Fibroblast of skin of abdomen (primary cell): ENCODE measurements at places on chromosomes 13 and 19.

GRCh38 chr13:24209138-24209537, 48.6 kb downstream of the SPATA13 start:
- DNase-seq = no peak

DNA sequence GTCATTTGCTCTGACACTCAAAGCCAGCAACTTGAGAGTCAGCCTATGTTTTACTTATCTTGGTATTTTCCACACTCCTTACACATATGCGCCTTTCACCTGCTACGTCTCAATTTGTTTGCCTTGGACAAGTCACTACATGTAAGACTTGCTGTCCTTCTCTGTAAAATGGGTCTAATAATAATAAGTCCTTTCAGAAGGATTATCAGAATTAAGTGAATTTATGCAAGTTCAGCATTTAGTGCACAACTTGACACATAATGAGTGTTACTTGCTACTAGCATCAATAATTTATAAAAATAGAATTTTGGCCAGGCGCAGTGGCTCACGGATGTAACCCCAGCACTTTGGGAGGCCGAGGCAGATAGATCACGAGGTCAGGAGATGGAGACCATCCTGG, 71.1 kb upstream of the UBL3 start:
- DNase-seq = no peak

DNA sequence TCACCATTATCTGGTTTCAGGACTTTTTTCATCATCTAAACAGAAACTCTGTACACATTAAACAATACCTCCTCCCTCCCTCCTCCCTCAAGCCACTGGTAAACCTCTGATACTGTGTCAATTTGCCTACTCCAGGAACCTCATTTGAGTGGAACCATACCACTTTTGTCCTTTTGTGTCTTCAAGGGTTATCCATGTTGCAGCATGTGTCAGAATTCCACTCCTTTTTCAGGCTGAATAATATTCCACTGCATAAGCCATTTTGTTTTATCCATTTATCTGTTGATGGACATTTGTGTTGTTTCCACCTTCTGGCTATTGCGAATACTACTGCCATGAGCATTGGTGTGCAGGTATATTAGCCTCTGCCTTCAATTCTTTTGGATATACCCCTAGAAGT, 27.5 kb downstream of the TGDS start:
- DNase-seq = no peak

DNA sequence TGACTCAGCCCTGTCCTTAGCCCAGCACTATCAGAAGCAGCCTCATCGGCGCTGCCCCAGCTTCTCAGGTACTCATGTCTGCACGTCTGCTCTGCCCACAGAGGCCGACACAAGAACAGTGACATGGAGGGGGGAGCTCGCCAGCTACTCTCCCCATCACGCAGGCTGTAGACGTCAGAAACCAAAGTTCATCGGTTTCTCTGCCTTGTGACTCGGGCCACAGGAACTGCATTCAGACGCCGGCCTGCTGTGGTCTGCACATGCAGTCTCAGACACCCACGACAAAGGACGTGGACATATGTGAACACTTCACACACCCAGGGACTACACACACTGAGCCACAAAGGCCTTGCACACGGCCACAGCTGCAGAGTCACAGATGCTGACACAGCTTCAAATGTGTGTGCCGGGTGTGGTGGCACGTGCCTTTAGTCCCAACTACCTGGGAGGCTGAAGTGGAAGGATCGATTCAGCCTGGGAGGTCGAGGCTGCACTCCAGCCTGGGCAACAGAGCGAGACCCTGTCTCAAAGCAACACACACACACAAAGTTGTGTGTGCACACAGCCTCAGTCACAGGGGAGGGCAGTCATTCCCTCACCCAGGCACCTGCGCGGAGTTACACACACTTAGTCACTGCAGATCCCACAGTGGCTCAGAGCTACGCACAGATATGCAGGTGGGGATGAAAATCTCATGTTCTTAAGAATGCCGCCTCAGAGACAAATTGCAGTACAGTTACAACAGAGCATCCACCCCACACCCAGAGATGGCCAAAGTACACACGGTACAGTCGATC, 4.9 kb upstream of the ZFP36 start:
- DNase-seq = peak; percentile 52

DNA sequence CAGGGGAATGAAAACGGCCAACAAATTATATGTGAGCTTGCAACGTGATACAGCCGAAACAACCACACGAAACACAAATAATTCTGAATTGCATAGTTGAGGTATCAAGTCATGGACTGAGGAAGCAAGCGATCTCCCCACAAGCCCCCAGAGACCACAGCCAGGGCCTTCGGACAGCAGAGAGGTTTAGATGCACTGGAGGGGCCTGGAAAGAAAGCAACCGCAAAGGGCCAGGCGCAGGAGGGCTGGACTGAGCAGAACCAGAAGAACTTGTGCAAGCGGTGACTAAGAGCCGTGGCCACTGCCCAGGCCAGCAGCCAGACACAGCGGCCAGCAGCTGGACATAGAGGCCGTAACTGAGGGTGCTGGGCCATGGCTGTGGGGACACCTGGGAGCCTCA, 131.4 kb downstream of the TNFRSF19 start:
- DNase-seq = peak; percentile 87

GRCh38 chr19:47430041-47430802, 10.9 kb upstream of the MEIS3 start:
- DNase-seq = peak; percentile 60

GRCh38 chr19:3336680-3337523, 29.5 kb upstream of the NFIC start:
- DNase-seq = no peak

DNA sequence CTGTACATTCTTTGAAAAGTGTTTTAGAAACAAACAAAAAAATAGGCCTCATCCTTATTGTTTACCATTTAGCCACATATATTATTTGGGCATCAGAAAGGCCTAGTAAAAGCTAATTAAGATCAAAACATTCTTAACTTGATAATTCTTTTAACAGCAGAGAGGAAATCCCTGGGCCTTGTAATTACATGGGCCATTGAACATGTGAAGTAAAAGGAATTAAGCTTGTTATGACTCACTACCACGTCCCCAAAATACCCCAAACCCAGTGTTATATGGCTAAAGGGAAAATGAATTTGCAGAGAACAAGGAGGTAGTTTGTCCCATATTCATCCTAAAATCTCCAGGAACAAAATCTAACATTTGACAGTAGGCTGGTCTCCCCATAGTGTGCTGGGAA, 439.8 kb downstream of the ITGBL1 start:
- no peak for DNase-seq

DNA sequence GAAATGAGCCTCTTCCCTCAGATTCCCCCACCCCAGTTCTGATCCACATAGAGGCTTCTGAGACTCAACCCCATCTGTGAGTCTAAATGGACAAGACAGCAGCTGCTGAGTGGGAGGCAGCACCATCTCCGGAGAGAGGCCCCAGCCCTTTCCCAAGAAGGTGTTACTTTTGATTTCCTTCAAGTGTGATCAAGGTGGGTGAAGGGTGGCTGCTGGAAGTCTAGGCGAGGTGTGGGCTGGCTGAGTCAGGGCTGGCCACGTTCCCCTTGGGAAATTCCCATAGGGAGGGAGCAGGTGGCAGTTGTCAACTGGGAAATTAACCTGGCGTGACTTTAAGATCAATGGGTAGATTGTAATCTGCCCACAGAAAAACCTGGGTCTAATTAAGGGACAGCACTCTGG, 148.0 kb downstream of the FOXO1 start:
- no peak for DNase-seq

GRCh38 chr19:435056-435706, 25.7 kb downstream of the SHC2 start:
- DNase-seq = no peak

DNA sequence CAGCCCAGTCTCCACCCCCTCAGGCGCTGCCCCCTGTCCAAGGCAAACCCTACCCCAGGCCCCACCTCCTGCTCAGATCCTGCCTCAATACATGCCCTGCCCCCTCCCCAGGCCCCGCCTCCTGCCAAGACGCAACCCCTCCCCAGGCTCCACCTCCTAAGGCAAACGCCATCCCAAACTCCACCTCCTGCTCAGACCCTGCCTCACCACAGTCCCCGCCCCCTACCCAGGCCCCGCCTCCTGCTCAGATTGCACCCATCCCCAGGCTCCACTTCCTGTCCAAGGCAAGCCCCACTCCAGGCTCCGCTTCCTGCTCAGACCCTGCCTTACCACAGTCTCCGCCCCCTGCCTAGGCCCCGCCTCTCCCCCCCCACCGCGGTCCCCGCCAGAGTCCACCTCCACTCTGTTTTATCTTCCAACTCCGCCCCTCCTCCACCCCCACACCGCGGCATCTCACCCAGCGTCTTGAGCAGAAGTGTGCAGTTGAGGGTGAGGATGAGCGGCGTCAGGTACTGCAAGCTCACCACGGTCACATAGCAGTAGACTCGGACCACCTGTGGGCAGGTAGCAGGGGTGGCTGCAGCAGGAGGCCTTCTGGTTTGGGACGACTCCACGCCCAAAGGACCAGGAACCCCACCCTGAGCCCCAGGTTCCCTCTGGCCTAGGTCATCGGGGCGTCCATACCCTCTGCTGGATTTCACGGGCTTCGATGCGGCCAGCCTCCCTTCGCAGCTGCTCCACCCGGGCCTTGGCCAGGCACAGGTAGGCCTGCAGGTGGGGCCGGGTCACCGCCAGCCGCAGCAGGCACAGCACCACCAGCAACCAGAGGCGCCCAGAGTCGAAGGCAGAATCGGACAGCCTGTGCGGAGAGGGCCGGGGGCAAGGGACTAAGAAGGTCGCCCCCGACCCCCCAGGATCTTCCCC, 17.7 kb downstream of the TMEM161A start:
- DNase-seq = peak; percentile 91

- DNase-seq = no peak
Measured at GRCh38 chr13:79662882-79663281, 181.9 kb downstream of the NDFIP2 start.

- DNase-seq = no peak
Measured at GRCh38 chr13:31706105-31706504, 33.2 kb upstream of the RXFP2 start.

GRCh38 chr19:15623711-15624318, 8.8 kb downstream of the CYP4F8 start:
- no peak for DNase-seq

GRCh38 chr19:49287141-49287770, 37.7 kb downstream of the SLC6A16 start:
- no peak for DNase-seq

GRCh38 chr13:30965380-30965779, 32.9 kb downstream of the TEX26 start:
- no peak for DNase-seq

- DNase-seq = no peak
Measured at GRCh38 chr19:27792576-27793127, 1420.3 kb downstream of the UQCRFS1 start.

GRCh38 chr19:35977446-35978222, 17.4 kb upstream of the SDHAF1 start:
- DNase-seq = no peak
